Progenitor cell of endocrine pancreas (in vitro differentiated cells): ENCODE measurements at places on chromosomes 4 and X. TPM values are rescaled to one million over a fixed set of nuclear protein-coding genes. Genes with fewer than 3 reads are reported as not detected.

DNA sequence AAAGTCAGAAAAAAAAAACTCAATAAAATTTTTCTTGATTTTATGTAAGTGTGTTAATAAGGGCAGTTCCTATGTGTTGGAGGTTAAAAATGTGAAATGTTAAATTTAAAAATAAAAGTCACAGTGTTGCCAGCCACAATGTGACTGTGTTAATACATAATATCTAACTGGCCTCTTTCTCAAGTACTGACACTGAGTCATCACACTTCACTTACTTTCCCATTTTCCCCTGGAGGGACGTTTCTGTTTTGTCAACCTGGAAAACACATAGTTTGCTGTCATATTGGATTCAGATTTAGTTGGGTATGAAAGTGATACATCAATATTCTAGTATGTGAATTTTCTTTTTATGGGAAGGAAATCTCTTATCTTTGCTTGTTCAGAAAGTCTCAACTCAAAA lies 46.4 kb downstream of the ARHGEF38 start:
- no peak overlapping the region for H3K4me3 ChIP-seq
- H3K27me3 ChIP-seq = no peaks in the 10 kb centered on the region
- H3K27ac ChIP-seq = no peak overlapping the region
- H3K4me1 ChIP-seq = peaks cover 13% of the 10 kb centered on the region
- no peaks in the 10 kb centered on the region for H3K36me3 ChIP-seq
- DNase-seq = no peak

DNA sequence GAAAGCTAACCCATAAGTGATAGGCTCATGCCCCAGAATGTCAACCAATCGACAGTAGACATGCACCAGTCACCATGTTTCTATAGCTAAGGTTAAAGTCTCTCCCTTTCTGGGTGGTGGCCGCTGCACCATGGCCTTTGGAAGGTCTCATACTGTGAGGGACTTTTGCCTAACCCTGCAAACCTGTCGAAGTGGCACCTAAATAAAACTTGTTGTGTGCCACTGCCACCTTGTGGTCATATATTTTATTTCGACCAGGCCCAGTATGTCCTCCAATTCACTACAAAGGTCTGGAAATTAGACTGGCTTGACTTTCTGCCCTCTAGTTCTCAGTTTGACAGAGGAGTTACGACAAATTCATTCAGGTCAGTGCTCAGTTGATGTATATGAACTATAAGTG lies 163.1 kb downstream of the SMARCA1 start:
- peak; percentile 31 for DNase-seq
- H3K27ac ChIP-seq = no peak overlapping the region
- no peaks in the 10 kb centered on the region for H3K27me3 ChIP-seq
- peaks cover 4% of the 10 kb centered on the region for H3K4me1 ChIP-seq
- no peak overlapping the region for H3K4me3 ChIP-seq

GRCh38 chrX:100687128-100687527 lies 43.1 kb downstream of the SRPX2 start:
- no peaks in the 10 kb centered on the region for H3K4me1 ChIP-seq
- no peak overlapping the region for H3K27ac ChIP-seq
- peaks cover 1% of the 10 kb centered on the region for H3K36me3 ChIP-seq
- H3K27me3 ChIP-seq = no peaks in the 10 kb centered on the region
- H3K4me3 ChIP-seq = no peak overlapping the region

DNA sequence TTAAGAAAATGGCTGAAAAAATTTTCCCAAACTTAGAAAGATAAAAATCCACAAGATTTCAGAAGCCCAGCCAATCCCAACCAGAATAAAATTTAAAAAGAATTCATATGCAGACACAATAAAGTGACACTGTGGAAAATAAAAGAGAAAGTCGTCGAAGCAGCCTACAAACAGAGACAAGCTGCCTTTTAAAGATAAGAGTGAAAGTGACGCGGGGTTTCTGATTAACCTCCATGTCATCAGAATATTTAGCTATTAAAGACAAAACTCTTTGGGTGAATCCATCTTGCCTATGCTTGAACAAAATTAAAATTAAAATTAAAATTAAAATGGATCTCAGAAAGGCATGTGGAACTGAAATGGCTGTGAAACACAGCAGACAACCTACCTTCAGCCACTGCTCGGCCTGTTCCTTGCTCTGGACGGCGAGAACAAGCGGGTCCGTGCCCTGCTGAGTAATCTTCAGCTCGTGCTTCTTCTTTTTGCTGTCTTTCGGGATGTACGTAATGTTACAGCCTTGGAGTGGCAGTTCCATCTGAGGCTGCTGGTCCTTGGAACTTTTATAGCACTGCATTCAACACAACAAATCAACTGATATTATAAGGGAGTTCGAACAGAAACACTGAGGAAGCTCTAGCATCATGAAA lies 101.4 kb downstream of the AFAP1 start:
- DNase-seq = no peak
- no peaks in the 10 kb centered on the region for H3K27me3 ChIP-seq
- H3K36me3 ChIP-seq = peaks cover 26% of the 10 kb centered on the region
- H3K27ac ChIP-seq = no peak overlapping the region

Gene GAB3
- 0.13 and 0.14 TPM in 2 replicates for total RNA-seq

Gene GALNT7
- 65.6 and 67.8 TPM in 2 replicates for total RNA-seq

Gene CORIN
- total RNA-seq = 0.84 and 1.5 TPM in 2 replicates

Gene CITED1
- 1.1 and 2.0 TPM in 2 replicates for total RNA-seq
